ENCODE measurements at places on chromosomes 2 and 18.

DNA sequence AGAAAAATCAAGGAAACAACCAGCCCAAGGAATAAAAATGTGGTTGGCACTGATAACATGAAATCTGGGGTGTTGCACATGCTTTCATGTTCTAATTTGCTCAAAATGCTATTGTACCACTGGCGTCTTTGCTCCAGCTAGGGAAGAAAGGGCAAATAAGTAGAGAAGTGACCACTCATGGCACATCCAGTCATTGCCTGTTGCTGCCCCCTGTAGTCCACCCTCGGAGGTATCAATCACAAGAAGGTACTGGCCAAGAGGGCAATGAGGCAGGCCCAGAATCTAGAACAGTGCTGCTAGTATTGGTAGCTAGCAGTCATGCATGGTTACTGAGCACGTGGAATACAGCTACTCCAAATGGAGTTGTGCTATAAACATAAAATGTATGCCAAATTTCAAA is 213.4 kb downstream of the CDCA7 start:
- DNase-seq: no peak

DNA sequence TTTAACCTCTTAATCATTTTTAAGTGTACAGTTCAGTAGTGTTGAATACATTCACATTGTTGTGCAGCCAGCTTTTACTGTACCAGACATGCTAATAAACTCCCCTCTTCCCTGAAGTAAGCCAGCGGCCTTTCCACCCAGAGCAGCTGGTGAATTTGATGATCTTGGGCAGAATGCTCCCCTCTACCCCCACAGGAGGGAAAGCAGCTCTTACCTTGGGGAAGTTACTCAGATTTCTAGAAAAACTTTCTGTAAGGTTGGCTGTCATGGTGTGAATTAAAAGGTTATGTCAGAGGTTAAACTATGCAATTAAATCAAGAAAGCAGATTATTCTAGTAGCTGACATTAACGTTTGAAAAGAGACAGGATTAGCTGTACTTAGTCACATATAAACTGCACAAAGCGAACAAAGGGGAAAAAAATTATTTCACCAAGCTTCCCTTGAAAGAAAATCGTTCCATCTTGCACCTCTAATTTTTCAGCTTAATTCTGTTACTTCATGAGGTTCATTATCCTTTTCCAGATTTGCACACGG is 398.5 kb upstream of the NRP2 start:
- no peak for DNase-seq

GRCh38 chr2:211035548-211036185 is 479.3 kb downstream of the CPS1 start:
- no peak for DNase-seq

- DNase-seq: no peak
Observed at GRCh38 chr2:237012577-237013267, 73.0 kb upstream of the COPS8 start.

DNA sequence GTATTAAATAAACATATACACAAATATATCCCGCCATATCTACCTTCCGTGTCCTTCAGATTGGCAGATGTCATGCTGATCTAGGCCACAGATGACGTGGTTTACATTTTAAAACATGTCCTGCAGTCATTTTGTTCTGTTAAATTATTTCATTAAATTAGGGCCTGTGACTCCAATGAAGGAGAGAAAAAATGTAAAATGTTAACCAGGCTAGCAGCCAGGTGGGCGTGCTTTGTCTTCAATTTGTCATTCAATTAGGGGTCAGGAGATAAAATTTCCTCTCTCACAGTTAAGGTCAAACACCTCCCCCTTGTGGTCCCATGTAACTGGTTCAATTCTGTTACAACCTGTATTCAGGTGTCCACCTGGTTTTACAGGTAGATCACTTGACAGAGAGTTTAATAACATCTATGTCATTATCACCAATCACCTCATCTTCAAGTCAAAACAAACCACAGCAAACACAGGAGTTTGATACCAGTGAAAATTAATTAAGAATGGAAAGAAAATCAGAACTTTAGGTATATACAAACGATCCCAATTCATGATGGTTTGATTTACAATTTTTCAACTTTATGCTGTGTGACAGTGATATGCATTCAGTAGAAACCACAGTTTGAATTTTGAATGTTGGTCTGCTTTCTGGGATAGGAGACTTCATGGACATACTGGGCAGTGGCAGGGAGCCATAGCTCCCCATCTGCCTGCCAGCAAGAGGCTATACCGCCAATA is 339.4 kb downstream of the CMPK2 start:
- no peak for DNase-seq

DNA sequence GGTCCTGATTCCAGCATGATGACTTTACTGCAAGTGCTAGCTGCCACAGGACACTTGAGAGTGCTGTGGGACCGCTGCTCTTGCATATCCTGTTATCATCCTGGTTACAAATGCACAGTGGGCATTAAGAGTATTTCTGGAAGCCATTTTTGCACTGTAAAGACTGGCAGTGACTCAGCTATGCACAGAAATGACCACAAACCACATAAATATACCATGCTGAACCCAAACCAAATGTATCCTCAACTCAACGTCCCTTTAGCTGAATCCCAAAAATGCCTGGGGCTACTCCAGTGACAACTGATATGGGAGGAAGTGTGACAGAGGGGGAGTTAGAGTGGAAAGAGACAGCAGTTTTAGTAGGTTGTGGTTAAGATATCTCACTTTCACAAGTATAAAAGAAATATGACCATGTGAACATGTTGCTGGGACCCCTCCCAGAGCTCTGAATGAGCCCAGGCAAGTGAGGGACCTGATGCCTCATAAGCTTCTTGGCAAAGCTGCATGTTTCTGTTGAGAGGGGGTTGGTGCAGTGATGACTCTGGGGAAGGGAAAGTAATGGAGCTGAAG is 37.3 kb downstream of the RHBDD1 start:
- no peak for DNase-seq

GRCh38 chr2:127740665-127741288 is 39.5 kb downstream of the SFT2D3 start:
- DNase-seq: no peak

GRCh38 chr2:95279435-95280035 is 5.3 kb downstream of the PROM2 start:
- DNase-seq: no peak

- no peak for DNase-seq
Observed at GRCh38 chr2:119782308-119783027, 22.7 kb downstream of the PTPN4 start.

- DNase-seq: no peak
Observed at GRCh38 chr2:229314117-229314516, 43.0 kb upstream of the PID1 start.

DNA sequence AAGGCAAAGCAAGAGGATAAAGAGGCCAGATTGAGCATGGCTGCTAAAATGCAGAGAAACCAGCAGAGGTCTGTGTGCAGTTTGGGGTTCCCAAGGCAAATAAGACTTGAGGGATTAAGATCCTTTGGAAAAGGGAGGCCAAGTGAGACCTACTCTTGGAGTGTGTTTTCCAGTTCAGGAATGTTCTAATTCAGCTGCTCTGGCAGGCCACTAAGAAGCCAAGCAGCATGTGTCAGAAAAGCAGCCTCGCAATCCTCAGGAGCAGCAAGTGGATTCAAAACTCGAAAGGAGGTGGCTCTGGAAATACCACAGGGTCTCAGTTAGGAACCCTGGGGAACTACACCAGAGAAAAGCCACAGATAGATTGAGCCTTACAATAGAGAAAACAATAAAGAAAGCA is 569.2 kb downstream of the METTL4 start:
- no peak for DNase-seq

DNA sequence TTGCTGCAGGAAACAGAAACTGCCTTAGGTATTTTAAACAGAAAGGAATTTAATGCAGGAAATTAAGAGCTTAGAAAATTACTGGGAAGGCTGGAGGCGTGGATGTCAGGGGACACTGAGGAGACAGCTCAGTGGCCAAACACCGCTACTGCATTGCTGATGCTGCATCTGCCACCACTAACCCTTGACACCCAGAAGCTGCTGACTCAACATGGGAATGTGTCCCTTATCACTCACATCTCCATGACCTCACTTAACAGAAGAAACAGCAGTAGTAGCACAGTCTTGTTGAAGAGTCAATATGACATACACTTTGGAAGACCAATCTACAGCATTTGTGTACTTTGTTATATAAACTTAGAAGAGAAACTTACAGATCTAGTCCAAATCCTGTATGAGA is 906.1 kb downstream of the SLC4A3 start:
- DNase-seq: no peak

GRCh38 chr2:173739006-173739405 is 226.2 kb downstream of the SP3 start:
- no peak for DNase-seq

- no peak for DNase-seq
Observed at GRCh38 chr18:21100146-21100545, 11.5 kb downstream of the ROCK1 start.

GRCh38 chr18:12803069-12803936 is 80.7 kb downstream of the PTPN2 start:
- DNase-seq: no peak

GRCh38 chr2:223469270-223470046 is 132.7 kb downstream of the SCG2 start:
- DNase-seq: no peak

DNA sequence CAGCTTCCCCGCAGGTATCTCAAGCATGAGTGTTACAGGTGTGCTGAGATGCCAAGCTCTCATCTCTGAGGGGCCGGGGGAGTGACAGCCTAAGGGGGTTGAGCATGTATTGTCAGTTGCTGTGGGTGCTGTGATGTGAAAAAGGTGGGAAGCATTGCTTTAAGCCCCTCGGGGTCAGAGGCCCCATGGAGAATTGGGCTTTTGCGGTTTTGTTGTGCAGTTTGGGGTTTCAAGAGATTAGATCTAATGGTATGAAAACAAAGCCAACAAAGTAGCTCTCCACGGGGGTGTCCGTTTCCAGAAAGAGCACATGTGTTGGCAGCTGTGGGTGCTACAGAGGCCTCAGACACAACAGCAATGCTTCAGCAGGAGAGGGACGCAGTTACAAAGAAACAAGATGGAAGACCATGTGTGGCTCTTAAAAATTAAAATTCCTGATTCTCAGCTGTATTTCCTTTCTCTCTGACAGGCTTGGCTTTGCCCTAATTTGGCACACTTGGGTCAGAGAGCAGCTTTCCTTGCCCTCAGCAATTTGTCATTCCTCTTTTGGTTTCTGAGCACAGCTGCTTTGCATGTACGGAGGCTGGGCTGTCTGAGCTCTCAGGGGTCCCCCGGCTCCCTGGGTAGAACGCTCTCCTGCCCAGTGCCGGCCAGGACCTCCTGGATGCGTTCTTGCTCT is 69.9 kb downstream of the TMEM247 start:
- DNase-seq: no peak

- no peak for DNase-seq
Observed at GRCh38 chr2:152395103-152395502, 60.1 kb downstream of the FMNL2 start.

- no peak for DNase-seq
Observed at GRCh38 chr2:26274058-26274613, 29.4 kb downstream of the HADHB start.

DNA sequence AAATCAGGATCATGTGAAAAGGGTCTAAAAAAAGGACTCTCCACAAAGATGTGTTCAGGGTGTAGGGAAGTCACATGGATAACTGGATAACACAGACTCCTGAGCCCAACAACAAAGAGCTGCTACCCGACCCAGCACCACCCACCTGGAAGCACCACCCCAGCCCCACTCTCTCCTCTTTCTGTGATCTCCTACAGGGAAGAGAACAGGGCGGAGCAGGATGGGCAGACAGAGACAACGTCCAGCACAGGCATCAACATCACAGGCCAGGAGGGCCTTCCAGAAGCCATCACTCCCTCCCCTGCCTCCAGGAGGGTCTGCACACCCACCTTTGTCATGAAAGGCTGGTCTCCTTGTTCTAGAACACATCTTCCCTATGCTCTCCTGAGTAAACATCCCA is 1.3 kb upstream of the CIB4 start:
- no peak for DNase-seq

- DNase-seq: no peak
Observed at GRCh38 chr2:216170076-216170763, 61.1 kb downstream of the XRCC5 start.

- no peak for DNase-seq
Observed at GRCh38 chr2:4269885-4270284, 566.5 kb downstream of the DCDC2C start.

DNA sequence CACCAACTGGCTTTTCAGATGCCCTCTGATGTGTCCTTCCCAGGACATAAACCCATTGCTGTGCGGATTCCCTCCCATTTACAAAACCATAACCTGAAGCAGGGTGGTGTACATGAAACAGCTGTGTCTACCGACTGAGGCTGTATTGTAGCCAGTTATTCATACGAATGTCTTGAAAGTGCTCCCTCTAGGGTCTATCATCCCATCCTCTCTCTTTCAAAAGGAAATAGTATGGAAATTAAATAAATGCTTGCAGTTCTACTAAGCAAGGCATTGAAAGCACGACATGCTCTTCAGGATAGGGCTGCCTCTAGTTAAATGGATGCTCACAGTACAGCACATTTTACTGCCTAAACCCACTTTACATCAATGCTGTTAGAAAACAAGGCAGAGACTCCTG is 112.2 kb upstream of the PXDN start:
- no peak for DNase-seq

- no peak for DNase-seq
Observed at GRCh38 chr18:9520666-9521065, 45.4 kb downstream of the RALBP1 start.

GRCh38 chr2:236998236-236998635 is 87.5 kb upstream of the COPS8 start:
- no peak for DNase-seq

GRCh38 chr2:88060907-88061275 is 5.3 kb upstream of the KRCC1 start:
- no peak for DNase-seq

- DNase-seq: no peak
Observed at GRCh38 chr2:236731767-236732580, 162.3 kb downstream of the ACKR3 start.

DNA sequence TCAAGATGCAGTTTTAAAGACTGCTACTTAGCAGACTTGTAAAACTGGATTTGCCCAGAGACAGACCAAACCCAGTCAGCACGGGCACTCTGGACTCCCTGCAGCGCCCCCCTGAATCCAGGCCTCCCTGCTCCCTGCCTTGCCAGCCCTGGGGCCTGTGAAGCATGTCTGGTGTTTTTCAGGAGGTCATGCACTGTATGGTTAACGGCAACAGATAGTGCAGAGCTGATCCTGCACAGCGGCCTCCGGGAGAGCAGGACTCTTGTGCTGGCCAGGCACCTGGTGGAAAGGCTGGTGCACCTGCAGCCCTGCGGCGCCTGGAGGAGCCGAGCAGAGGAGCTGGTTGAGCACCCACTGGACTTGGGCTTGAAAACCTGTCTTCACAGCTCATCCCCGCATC is 30.4 kb downstream of the HDAC4 start:
- no peak for DNase-seq

GRCh38 chr2:220539481-220539880 is 912.1 kb downstream of the SLC4A3 start:
- no peak for DNase-seq
